Suppressor macrophage treated with lipopolysaccharide for 4 hours (primary cell): ENCODE measurements at places on chromosomes 1 and 21.
A peak's percentile ranks its signal among the peaks of the same experiment; 100 is the strongest.

- no peak for DNase-seq
Observed at GRCh38 chr21:33618407-33618806, 23.1 kb downstream of the CRYZL1 start.

DNA sequence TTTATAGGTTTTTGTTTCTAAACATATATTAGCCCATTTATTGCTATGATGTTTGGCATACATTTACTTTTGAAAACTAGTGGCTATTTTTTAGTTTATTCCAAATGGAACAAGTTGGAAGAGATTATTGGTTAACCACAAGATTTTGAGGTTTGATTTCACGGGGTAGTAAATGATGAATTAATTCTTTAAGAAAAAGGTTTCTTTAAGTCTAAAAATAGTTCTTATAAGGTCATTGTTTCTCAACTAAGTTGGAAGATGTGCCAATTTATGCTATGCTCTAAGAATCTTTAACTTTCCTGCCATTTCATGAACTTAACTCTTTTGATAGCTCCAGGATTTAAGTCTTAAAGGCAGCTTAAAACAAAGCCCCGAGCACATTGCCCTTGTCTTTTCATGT, 183.8 kb downstream of the LMO4 start:
- DNase-seq = no peak

DNA sequence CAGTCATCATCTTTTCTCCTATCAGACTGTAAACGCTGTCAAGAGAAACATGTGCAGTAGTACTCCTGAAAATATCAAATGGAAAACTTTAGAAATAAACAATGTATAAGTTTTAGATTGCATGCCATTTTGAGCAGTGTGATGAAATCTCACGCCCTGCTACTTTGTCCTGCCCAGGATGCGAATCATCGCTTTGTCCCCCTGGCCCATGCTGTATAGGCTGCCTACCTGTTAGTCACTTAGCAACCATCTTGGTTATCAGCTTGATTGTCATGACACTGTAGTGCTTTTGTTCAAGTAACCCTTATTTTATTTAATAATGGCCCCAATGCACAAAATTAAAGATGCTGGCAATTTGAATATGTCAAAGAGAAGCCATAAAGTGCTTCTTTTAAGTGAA, 363.0 kb downstream of the ZP4 start:
- no peak for DNase-seq

- DNase-seq = no peak
Observed at GRCh38 chr1:71618191-71618590, 537.4 kb upstream of the ZRANB2 start.

DNA sequence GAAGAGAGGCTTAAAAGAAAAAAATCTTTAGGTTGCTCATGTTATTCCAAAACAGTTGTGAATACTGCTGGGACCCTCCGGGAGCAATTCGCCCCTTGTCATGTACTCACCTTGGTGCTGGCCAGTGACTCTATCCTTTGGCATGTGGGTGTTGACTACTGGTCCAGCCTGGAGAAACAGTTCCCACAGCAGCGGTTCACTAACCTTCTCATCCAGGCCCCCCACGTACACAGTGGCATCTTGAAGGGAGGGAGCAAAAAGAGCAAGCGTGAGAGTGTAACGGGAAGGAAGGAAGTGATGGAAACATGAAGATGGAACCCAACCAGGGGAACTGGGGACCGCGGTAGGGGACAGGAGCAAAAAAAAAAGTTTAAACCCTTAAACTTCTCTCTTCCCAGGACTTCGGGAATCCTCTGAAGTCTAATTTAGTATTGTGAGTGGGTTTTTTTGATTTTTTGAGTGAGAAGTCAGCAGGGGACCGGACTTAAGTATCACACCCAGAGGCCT, 494 bp downstream of the SF3B4 start:
- no peak for DNase-seq

DNA sequence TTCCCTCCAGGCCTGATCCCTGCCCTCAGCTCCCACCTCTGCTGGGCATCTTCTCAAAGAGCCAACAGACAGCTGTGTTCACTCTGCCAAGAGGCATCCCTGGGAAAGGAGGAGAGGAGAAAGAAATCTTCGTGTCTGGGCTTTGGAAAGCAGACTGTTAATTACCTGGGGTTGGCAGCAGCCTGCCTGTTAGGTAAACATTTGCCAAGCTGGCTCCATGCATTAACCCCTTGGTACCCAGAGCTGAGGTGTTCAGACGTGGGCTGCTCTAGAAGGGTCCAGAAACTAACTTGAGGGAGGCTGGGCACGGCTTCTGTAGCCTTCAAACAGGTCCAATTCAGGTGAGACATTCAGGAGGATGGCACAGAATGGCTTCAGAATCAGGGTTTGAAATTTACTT, 8.7 kb upstream of the EXTL1 start:
- DNase-seq = no peak

- DNase-seq = no peak
Observed at GRCh38 chr1:99704356-99704816, 58.5 kb downstream of the PALMD start.

GRCh38 chr1:160579216-160579701, at the start of gene CD84:
TSS of gene CD84 (minus strand) at chr1:160579496. CDS start at chr1:160579437, 59 bp downstream.
- peak; percentile 76 for DNase-seq

DNA sequence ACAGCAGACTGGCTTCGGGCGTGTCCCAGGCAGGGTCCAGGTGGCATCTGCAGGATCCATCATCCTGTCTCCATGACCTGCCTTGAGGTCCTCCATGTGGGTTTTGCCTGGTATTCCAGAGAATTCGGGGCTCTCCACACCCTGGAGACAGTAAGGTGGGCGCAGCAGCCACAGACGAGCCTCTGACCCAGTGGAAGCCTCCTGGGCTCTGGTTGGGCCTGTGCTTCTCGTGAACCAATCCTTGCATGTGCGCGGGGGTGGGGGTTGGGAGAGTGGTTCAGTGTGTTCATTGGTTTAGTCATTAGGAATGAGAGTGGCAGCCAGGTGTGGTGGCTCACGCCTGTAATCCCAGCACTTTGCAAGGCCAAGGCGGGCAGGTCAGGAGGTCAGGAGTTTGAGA, 32.1 kb upstream of the TNFRSF1B start:
- no peak for DNase-seq

DNA sequence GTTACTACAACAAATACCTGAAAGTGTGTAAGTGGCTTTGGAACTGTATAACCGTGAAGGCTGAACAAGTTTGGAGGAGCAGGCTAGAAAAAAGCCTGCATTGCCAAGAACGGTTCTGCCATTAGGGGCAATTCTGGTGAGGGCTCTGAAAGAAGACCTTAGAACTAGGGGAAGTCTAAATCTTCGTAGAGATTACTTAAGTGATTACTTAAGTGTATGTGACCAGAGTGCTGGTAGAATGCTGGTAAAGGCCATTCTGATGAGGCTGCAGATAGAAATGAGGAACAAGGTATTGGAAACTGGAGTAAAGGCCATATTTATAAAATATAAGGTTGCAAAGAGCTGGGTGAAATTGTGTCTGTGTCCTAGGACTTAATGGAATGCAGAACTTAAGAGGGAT, 158.0 kb downstream of the CLIC6 start:
- peak; percentile 88 for DNase-seq

DNA sequence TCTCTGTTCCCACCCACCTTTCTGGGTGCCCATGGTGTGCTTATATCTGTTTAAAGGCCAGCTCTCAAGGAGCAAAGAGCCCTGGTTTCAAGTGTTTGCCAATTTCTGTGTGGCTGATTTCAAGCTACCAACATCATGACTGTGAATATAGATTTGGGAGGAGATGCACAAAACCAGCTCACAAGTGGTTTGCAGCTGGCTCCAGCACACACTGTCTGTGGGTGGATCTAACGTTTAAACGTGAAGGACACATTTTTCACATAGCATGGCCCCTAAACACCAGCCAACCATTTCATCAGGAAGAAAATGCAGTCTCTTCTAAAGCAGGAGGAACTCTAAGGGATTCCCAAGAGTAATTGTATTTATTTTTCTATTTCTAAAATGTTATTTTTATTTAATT, 65.2 kb downstream of the FCRL5 start:
- no peak for DNase-seq

DNA sequence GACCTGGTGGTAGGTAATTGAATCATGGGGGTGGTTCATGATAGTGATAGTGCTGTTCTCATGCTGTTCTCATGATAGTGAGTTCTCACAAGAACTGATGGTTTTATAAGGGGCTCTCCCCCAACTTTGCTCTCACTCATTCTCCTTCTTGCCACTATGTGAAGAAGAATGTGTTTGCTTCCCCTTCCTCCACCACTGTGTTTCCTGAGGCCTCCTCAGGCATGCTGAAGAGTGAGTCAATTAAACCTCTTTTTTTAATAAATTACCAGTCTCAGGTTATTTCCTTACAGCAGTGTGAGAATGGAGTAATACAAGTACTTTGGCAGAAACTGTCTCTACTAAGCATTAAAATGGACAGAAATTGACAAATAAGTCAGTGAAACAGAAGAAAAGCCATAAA, 21.6 kb downstream of the RAB3GAP2 start:
- DNase-seq = no peak

DNA sequence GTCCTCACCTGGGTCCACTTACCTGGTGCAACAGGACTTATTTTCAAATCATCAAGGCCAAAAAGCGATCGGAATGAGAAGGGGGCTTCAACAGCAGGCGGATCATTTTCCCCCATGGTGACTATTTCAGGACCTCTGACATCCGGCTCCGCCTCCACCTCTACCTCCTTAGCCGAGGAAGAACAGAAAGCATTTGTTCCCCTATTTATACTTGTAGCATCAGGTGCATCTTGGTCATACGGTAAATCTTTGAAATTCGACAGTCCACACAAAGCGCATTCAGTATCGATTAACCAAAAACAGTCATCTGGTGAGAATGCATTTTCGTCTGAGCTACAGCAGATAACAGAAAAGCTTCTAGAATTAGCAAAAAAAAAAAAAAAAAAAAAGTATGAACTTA, 550 bp downstream of the TMPRSS3 start:
- no peak for DNase-seq

DNA sequence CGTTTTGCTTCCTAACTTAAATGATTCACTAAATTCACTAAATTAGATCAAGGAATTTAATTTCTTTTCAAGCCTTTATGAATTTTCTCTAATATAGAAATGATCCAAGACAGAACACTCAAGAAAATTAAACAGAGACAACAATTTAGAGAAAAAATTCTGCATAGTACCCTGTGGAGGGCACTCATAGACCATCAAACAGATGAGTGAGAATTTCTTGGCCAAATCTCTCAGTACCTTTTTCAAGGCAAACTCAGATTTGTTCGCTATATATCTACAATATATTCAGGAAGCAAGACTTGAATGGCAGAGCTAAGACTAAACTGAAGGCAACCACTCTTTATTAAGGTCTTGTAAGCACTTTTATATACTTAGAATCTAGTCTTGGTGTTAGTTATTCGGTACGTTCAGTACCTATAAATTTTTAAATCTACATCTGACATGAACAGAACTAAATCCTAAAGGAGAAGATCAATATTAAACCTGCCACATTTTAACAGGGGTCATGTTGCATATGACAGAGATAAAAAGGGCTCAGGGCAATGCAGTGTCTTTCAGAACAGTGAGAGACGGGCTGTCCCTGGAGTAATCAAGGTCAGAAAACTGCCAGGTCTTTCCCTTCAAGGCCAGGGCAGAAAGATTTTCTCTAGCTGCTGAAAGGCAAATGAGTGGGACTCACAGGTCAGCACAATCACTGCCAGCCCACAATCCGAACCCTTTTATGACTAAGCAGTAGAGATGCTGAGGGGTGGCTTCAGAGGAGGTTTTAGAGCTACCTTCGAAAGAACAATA, 118.8 kb upstream of the TMPRSS15 start:
- no peak for DNase-seq

- DNase-seq = no peak
Observed at GRCh38 chr1:38353956-38354355, 307.4 kb upstream of the POU3F1 start.

DNA sequence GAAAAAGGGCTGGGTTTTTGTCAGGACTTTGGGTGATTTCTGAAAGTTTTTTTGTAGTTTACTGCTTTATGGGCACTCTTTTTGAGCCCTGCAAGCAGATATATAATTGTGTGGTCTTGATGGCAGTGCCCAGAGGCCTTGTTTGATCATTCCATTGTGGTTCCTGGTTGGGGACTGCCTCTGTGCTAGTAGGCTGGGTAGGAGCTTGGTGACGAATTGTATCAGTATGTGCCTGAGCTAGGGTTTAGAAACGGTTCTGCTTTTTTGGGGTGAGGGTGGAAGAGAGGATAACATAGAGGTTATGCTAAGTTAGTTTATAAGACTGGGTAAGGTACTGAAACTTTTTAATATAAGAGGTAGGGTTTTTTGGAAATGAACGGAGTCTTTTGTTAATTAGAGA, 139.7 kb upstream of the ETV3 start:
- DNase-seq = no peak

DNA sequence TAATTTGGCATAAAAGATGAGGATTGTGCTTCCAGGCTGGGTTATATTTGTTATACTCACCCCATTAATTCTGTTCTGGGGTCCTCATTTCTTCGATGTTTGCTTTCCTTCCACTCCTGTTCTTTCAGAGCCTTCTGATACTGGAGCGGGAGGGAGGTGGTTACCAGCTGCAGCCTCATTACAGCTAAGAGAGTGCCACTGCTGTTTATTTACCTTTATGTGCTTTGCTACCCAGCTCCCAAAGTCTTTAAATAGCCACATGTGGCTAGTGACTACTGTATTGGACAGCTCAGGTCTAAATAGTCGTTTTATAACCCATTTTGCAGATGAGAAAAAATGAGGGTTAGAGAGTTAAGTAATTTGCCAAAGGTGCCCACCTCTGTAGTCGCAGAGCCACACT, 25.1 kb downstream of the PLEKHM2 start:
- DNase-seq = no peak

DNA sequence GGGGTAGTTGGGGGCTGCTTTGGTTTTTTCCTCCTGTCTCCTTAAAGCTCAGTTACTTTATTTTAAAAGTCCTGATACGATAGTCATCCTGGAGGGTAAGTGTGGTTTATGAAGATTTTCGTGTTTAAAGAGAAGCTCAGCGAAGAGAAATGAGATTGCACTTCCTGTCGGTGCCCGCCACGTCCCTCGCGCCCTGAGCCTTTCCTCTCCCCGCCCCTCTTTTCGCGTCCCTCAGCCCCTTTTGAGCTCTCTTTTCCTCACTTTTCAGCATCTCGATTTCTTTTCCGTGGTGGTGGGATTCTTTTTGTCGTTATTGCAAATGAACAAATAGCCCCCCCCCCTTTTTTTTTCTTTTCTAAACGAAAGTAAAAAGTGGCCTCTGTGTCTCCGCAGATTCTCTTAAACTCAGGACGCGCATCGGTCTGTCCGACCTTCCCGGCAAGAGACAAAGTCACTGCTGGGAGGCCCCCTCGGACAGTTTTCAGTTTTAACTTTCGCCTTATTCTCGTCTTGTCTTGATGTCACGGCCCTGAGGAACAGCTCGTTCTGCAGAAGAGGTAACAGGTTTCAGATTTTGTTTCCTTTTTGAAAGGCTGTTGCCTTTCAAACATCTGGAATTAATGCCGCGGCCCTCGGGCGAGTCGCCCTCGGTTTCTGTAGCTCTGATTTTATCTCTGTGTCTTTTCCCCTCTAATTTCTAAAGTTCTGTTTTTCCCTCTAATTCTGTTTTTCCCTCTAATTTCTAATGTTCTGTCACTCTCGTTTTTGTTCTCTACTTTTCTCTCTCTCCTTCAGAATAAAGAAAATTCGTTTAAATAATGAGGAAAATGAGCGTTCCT, 1.0 kb upstream of the DMRTA2 start:
- peak; percentile 31 for DNase-seq
